Keratinocyte (primary cell): ENCODE measurements at places on chromosomes 5 and 9.

GRCh38 chr9:87148331-87149104 is 201.2 kb upstream of the GAS1 start:
- no peak for DNase-seq

GRCh38 chr9:36874921-36875320 is 159.1 kb downstream of the PAX5 start:
- no peak for DNase-seq

DNA sequence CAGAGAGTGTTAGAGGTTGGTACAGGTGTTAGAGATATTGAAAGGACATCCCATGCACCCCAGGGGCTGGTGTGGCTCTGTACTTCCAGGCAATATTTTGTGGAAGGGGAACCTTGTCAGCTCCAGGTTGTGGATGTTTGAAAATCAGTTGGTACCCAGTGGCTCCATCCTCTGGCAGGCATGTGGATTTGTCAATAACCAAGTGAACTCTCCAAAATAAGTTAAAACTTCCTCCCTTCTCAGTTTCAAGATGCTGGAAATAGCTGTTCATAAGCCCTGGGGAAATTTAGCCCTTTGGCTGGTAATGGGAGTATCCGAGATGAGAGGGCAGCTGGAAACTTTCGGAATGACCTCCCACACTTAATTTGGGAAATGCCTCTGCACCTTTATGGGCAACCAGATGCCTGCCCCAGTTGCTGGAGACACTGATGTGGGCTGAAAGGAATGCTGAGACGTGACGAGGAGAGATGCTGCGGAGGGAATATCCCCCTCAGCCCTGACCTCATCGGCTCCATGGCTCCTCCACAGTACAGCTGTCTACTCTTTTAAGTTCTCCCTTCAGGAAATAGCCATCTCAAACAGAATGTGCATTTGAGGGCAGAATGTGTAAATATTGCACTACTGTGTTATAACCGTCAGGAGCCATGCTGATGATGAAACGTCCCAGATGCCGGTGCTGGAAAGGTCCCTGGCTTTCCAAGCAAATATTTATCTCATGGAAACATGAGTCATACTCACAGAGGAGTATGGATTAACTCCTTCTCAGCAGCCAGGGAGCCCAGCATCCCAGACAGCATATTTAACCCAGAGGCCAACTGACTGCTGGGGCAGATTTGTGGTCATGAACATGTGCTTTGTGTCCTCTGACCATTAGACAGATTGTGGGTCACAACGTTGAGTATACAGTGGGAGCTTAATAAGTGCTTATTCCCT is 29.5 kb downstream of the TGFBI start:
- no peak for DNase-seq

DNA sequence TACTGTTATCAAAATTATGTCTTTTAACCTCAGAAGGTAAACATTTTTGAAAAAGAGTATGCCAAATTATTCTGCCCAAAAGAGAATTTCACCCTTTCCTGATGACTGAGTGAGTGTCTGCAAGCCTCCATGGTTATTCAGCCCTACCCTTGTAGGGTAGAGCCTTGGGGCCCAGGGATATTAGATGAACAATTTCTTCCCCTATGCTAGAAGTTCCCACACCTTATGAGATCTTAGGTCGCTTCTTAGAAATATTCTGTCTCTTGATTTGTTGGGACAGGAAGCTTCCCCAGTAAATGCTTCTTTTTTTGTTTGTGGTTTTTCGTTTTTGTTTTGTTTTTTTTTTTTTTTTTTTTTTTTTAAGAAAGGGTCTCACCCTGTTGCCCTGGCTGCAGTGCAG is 3.1 kb downstream of the CRB2 start:
- DNase-seq, result no peak

GRCh38 chr9:87793292-87793691 is 67.4 kb downstream of the CTSL start:
- DNase-seq, result no peak

- DNase-seq, result no peak
Observed at GRCh38 chr5:151631941-151632340, 40.8 kb upstream of the FAT2 start.

GRCh38 chr5:141637123-141637766 is 448 bp downstream of the RELL2 start:
- no peak for DNase-seq

GRCh38 chr9:92463984-92464383 is 18.3 kb downstream of the ASPN start:
- no peak for DNase-seq

DNA sequence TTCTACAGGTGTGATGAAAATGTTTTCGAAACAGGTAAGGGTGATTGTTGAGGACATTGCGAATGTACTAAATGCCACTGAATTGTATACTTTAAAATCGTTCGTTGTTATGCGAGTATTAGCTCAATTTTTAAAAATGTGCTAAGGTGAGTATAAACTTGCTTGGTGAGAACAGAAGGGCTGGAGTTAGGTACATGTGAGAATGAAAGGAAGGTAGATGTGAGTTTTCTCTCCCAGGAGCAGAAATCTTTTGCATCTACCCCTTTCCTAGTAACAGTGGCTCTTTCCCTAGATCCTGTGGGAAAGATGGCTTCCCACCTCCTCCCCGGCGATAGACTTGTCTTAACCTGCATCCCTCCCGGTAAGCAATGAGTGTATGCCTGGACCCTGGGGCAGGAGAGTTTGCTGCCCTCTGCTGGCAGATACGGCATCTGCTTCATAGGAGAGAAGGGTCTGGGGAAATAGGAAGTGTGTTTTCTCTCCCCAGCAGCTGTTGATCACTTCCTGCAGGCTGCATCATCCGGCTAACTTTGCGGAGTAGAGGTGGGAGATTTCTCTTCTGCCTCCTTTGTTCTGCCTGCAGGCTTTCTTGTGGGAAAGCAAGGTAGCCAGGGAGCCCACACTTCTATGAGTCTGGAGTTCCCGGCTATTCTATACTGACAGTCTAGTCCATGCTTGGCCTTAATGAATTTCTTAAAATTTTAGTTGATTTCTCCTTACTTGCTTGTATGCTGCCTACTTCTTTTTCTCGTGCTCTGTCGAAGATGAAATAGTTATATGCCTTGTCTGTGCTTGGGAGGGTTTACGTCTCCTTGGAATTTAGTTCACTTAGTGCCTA is 373.3 kb upstream of the SEMA6A start:
- peak; percentile 49 for DNase-seq

GRCh38 chr9:34219421-34219820 is 40.6 kb downstream of the UBAP1 start:
- DNase-seq, result no peak

DNA sequence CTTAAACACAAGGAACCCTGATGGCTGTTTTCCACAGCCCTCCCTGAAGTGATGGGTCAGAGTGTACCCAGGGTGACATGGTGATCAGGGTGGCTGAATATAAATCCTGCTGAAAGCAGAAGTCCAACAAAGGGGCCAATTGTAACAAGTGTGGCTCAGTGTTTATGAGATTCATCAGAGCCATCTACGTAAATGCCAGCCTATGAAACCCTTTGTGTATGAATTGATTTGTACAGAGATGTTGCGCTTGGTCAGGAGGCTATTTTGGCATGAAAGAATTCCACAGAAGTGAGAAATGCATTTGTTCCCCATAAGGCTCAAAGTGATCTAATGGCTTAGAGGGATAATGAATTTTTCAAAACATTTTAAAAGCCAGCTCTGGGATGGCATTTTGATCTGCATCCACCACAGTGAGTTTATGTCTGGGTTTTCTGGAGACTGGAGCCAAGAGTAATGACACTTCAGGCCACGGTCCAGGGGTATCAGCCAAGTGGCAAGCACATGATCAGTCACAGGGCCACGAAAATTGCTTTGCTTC is 12.4 kb downstream of the PRUNE2 start:
- DNase-seq, result no peak

DNA sequence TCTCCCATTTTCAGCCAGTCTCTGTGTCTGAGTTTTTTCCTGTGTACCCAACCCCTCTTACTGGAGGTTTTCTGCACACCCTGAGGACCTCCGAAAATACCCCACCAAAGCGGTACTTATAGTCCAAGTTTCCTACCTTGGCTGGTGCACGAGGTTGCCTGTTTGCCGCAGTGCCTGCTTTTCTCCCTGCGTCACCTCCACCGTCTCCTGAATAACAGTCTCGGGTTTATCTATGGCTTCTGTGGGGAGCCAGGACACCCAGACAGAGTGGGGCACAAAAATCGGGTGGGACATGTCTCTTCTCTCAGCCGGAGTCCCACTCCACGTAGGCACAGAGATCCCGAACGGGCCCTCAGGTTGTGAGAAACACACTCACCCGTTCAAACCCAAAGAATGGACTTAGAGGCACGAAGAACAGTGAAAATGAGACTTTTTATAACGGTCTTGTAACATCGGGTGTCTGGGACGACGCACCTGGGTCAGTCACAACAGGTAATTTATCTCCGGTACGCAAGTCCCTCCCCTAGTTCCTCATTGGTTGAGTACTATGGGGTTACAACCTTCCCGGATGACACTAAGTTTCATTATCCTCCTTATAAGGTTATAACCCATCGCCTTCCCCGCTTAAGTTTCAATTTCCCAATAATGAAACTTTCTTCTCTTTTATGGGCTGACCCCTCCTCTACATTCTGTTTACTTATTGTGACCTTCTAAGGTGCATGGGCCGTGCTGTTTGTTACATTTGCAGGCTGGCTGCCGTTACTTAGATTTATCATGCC is 970.2 kb upstream of the COX7C start:
- DNase-seq, result no peak

DNA sequence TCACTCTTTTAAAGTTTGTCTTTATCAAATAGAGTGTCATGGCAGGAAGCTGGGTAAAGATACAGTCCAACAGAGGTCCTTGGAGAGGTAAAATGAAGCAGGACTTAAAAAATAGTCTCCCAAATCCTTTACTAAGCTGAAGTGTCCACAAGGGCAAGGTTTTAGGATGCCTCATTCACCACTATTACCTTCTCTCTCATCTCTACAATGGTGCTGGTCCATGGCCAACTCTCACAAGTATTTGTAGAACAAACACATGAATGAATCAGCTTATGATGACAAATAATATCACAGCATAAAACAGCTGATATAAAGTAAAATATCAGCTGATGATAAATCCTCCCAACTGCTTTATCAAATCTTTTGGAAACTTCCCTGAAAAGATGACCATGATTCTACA is 162.3 kb upstream of the ZNF462 start:
- DNase-seq, result no peak

- DNase-seq, result no peak
Observed at GRCh38 chr9:88990729-88991065, 571 bp upstream of the S1PR3 start.

- no peak for DNase-seq
Observed at GRCh38 chr5:138981131-138981530, 106.0 kb upstream of the LRRTM2 start.

GRCh38 chr9:68951879-68952659 is 61.8 kb downstream of the PRKACG start:
- DNase-seq, result no peak

- no peak for DNase-seq
Observed at GRCh38 chr9:87381746-87382145, 115.9 kb upstream of the DAPK1 start.

DNA sequence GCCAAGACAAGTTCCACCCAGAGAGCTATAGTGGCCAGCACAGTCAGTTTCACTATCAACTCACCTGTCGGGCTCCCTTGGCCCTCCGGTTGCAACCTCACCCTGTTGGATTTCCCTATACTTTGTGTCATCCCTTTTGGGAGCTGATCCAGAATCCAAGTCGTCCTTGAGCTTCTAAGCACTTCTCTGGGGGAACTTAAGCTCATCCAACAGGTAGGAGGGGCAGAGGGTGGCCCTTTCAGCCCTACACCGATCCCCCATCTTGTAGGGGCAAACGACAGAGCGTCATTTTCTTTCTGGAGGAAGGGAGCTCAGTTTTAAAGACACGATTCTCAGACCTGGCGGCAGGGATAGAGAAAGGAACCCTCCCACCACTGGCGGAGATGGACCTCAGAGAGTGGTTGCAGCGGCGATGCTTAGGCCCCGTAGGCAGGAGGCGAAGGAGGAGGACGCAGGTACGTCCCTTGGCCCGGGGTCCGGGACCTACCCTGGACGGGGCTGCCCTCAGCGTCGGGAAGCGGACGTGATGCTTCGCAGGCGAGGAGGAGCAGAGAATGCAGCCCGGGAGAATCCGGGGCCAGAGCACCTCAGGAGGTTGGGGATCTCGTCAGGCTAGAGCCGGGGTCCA is 519 bp downstream of the ZER1 start:
- DNase-seq, result no peak

- no peak for DNase-seq
Observed at GRCh38 chr5:63727583-63727982, 234.7 kb downstream of the HTR1A start.

DNA sequence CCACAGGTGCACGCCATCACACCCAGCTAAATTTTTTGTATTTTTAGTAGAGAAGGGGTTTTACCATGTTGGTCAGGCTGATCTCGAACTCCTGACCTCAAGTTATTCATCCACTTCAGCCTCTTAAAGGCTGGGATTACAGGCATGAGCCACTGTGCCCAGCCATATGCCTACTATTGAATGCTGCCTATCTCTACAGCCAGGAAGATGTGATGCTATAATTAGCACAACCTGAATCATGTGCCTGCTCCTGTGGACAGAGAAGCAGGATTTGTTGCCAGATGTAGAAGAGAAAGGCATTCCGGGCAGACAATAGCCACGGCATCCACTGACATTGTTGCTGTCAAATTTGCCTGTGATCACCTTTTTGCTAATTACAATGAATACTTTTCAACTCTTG is 24.4 kb upstream of the MLLT3 start:
- DNase-seq, result no peak

- DNase-seq, result no peak
Observed at GRCh38 chr9:99919930-99920329, 13.5 kb downstream of the STX17 start.

DNA sequence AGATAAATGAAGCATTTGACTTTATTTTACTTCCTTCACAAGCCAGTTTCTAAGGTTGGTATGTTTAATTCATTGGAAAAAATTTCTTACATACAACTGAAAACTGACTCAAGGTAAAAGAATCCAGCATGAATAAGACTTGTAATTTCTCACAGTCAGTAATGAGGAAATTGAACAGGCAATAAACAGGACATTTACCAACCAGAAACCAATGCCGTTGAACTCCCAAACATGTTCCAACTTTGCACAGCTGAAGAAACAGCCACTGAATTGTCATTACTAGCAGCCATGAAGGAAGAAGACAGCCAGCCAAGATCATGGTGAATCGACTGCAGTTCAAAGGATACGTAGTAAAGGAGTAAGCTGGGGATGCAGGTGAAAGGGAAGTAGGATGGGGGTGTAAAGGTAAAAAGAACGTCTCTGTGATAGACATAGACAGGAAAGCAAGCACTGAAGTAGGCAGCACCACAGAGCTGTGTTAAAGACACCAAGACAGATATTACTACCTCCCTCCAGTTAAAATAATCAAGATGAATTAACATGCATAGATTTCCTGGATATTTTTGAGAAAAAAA is 21.3 kb upstream of the SLC12A2 start:
- peak; percentile 21 for DNase-seq
